ENCODE measurements at places on chromosomes 3 and 15.

GRCh38 chr3:17894434-17895060, 152.1 kb upstream of the TBC1D5 start:
- DNase-seq, result no peak

- DNase-seq, result peak; percentile 40
These were observed 115.6 kb downstream of the CHDH start for GRCh38 chr3:53730576-53730975.

GRCh38 chr15:63013052-63013808, 29.3 kb upstream of the TPM1 start:
- no peak for DNase-seq

GRCh38 chr3:190051641-190052040, 69.1 kb downstream of the P3H2 start:
- DNase-seq, result no peak

- peak; percentile 92 for DNase-seq
These were observed at the start of gene LAMB2 for GRCh38 chr3:49132437-49133225. Gene LAMB2, minus strand, starts transcription at chr3:49133050. Its CDS starts 183 bp downstream, at chr3:49132867.

DNA sequence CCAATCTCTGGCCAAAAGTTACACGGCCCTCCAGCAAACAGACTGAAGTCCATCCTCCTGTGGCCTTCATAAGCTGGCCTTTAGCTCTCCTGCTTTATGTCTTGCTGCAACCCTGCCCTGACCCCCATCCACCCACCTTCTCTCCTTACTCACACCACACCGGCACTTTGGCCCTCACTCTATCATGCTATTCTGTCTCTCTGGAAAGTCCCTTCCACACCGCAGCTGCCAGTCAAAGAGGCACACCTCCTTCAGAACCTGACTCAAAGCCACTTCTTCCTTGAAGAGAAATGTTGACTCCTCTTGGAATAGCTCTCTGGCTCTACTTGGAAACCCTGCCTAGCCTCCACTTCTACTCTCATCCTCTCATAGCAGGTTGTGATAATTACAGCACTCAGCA, 4.5 kb downstream of the GPR156 start:
- no peak for DNase-seq

DNA sequence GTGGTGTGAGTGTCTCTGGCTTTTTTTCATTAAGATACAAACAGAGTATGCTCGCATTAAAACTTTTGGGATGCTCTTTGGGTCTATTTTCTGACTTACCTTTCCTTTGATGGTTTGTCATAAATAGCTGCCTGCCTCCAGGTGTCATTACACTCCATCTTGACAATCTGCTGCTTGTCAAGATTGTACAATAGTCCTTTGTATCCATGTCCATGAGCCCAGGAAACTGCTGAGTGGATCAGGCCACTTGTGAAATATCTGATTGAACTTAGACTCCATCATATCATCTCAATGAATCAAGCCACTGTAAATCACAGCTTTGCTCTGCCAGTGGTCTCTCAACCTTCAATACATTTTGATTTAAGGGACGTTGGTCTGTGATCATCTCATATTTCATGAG, 135.2 kb downstream of the ECT2 start:
- no peak for DNase-seq

DNA sequence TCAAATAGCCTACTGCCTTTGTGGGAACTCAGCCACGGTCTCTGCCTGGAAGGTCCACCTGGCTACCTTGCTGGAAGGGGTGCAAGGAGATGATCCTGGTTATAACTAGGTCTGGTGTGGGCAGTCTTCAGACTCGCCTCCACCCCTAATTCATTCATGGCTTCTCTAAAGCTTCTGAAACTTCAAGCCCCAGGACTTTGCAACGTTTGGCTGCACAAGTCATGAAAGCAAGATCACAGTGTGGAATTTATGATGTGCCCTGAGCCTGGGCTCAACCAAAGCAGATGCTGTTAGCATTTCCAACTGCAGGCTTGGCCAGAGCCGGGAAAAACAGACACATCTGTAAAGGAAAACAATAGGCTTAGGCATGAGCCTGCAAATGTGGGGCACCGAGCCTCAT, 200.4 kb upstream of the WNT5A start:
- DNase-seq, result no peak

GRCh38 chr3:190621927-190622326, 108.0 kb downstream of the IL1RAP start:
- no peak for DNase-seq

GRCh38 chr3:155643581-155644165, 101.2 kb downstream of the PLCH1 start:
- no peak for DNase-seq

DNA sequence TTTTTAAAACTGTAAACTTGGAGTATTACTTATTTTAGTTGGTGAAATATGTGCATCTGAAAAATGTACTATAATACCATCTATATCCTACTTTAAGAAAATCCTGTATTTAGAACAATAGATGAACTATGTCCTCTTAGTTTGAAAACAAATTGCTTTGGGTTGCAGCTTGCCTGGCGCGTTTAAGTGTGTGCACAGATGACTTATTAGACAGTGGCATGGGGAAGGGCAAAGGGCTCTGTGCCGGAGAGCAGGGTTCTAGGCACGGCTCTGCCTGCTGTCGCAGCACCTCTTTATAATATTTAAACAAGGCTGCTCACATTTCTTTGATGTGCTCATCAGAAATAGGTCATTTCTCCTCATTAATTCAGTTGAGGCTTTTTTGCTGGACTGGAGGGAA, 10.0 kb downstream of the PXK start:
- no peak for DNase-seq

GRCh38 chr3:109982201-109982600, 644.9 kb upstream of the DPPA4 start:
- DNase-seq, result peak; percentile 2

- no peak for DNase-seq
These were observed 57.8 kb downstream of the BLM start for GRCh38 chr15:90774731-90775514.

DNA sequence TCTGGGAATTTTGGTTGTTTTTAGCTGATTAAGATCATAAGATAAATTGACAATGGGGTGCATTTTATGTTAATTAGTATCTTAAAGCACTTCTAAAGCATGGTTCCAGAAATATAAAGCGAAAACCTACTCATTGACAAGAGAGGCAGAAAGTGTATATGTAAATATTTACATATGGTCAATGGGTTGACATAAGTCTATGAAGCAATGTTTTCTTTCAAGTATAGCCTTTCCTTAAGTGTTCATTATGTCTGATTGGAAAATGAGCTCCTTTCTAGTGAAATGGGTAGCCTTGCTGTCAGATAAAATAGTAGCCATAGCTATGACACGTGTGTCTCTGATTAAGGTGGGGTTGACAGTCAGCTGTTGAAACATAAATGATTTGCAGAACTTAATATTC, 365.2 kb upstream of the AGTR1 start:
- no peak for DNase-seq

- no peak for DNase-seq
These were observed 41.9 kb downstream of the CACNA1D start for GRCh38 chr3:53536282-53536681.

GRCh38 chr3:23710555-23710954, 95.2 kb upstream of the UBE2E1 start:
- peak; percentile 69 for DNase-seq

DNA sequence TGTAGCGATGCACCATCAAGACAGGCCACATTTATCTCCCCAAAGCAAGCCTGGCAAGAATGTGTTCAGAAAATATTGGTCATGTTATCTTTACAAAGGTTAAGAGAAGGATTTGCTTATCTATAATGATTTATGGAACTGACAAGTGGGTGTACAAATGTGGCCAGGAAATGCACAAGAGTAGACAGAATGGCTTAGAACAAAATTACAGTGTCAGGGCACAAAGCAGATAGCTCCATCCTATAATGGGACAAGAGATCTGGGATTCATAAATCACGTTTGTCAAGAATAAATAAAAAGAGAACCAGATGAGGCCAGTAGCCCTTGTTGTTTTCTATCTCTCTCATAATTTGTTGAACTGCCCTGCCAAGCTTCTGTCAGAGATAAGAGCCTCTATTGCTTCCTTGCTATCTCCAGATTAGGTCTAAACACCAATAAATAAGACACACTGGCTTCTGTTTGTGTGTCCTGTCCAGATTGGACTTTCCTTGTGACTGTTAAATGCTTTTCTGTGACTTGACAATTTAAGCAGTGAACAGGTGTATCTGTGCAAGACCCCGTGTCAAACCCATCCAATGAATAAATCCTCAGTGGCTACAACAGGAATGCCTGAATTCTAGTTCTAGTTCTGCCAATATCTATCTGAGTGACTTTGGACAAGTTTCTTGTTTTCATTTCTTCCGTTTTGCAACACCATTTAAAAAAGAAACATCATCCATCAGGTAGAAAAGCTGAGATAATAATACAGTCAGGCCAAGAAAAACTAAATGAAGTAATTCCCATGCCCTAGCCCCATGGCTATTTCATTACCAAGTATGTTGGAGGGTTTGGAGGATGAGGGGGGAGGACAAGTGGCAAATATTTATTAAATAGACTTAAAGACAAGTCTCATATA, 157.2 kb downstream of the DCLK3 start:
- DNase-seq, result no peak

GRCh38 chr15:68559345-68560310, 19.2 kb upstream of the CORO2B start:
- peak; percentile 74 for DNase-seq

- no peak for DNase-seq
These were observed 11.1 kb downstream of the ATOSA start for GRCh38 chr15:52668133-52668532.

DNA sequence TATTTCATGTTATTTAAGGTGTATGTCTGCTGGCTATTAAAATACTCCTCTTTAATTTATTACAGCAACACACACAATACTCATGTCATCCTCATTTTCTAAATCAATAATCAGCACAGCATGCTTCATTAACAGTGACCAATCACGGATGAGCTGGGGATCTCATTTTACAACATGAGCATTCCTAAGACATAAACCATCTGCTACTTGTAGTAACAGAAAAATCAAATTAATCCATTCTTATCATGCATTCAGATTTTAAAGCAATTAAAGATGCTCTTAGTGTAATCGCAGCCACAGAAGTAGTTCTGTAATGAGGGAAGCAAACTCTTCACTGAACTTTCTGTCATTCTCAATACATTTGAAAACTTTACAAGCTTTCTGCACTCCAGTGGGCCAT, 191.1 kb downstream of the TBC1D5 start:
- DNase-seq, result no peak

DNA sequence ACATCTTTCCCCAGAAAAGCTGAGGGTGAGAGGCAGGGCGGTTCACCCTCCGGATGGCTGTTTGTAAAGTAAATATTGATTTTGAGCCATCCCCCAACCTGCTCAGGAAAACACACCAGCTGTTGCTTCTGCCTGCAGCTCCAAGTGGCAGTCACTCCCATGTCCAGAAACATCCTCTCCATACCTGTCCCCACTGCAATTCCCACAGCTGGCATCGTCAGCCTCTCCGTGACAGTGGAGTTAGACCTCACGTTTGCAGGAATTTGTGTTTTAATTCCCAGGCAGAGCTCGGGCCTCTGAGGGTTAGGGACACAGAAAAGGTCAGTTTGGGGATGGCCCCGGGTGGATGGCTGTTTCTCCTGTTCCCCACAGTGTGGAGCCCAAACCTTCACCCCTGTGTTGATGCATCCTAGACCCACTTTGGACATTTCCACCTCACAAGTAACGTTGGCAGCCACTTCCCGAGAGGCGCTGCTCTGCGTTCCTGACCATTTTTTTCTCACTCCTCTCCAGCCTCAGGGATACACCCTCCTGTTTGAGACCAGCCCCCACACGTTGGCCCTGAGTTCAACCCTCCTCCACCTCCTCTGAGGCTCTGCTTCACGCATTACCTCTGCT, 11.8 kb upstream of the FAM174B start:
- DNase-seq, result no peak

DNA sequence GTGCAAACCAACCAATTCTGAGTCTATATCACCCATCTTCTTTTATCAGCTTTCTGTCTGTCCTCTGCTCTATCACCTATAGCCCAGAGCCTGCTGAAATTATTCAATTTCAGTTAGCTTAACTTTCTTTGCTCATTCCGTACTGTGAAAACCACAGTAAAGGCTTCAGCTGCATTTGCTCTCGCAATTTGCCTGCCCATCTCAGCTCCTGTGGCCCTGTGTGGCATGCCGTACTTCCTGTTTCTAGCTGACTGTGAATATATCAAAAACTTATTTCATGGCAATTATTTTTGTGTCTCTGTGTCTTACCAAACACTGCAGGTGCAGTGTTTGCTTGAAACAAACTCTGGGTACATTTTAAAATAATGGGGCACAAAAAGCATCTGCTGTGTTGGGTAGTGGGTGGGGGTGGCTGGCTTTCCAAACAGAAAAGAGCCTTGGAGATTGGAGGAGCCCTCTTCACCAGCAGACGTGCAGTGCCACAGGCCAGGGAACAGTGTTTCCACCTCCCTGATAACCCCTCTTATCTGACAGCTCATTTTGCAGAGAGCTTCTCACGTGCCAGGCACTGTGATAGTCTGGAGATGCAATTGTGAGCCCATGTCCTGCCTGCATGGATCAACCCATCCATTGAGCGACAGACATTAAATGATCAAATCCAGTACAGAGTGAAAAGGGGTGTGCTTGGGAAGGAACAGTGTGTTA, 45.2 kb downstream of the GASK1A start:
- no peak for DNase-seq

DNA sequence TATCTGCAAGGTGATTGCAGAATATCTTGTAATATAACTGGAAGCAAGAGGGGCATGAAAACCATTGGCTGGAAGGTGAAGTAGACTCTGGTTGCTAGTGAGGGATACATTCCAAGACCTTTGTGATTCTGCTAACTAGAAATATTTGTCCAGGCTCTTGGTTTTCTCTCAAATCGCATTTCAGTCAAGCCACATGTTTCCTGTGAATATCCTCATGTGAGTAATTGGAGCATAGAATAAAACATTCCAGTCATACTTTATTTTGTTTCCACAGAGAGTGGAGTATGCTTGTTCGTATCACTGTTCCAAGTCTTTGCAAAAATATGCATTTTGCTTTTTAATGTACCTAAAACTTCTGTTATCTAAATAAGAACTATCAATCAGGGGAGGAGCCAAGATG, 850.0 kb downstream of the EPHA3 start:
- DNase-seq, result no peak

DNA sequence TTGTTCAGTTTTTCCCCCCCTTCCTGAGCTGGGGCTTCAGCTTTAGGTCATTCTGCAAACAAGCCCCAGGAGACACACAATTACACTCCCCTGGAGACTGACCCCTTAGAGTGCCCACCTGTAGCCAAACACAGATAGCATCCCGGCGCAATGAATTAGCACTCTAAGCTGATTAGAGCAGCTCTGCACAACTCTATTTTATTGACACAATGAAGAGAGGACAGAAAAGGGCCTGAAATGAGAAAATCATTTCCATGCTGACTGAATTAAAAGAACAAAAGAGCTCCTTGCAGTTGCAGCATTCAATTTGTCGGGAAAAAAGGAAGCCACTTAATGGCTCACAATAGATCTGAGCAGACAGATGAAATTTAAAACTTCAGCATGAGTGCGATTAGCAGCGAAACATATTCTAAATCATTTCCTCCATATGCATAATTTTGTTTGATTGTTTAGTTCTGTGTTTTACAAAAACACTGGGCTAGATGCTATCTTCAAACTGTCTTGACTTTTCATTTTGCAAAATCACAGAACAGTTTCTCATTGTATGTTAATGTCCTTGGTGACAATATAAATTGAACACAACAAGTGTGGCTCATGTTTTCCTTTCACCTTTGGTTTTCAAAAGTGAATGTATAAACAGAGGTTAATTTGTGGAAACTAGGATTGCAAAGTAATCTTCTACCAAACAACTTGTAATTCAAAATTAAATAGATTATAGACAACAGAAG, 308.6 kb downstream of the MECOM start:
- no peak for DNase-seq

GRCh38 chr15:66515901-66516322, 10.8 kb downstream of the ZWILCH start:
- DNase-seq, result no peak

- DNase-seq, result no peak
These were observed 49.8 kb upstream of the SSR3 start for GRCh38 chr3:156604642-156605144.

All from left renal cortex interstitium (tissue), 4 donors.